Kidney glomerular epithelial cell (primary cell): ENCODE measurements at places on chromosomes 7 and 10.

DNA sequence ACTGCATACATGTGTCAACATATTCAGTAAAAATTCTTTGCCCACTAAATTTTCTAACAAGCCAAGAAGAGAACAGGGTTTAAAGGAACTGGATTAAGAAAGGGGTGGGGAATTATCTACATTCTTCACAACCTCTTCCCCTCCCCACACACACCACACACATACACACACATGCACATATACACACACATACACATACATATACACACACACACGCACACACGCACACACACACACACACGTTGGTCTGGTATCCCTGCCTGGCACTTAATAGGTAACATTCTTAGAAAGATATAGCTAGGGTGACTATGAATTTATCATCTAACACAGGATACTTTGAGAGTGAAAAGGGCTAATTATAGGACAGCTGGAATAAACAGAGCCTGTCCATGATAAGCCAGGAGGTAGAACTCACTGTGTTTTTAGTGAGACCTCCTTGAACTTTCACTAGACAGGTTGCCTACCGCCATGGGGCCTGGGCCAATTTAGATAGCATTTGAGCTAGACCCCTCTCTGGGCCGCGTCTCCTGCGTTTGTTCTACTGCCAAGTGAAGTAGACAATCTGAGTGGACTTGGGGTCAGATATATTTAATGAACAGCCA lies 33.1 kb upstream of the EPC1 start:
- no peak for DNase-seq

- DNase-seq: no peak
Measured at GRCh38 chr10:71753091-71753959, 20.0 kb downstream of the VSIR start.

GRCh38 chr10:91432175-91432574 lies 22.0 kb downstream of the HECTD2 start:
- DNase-seq: no peak

DNA sequence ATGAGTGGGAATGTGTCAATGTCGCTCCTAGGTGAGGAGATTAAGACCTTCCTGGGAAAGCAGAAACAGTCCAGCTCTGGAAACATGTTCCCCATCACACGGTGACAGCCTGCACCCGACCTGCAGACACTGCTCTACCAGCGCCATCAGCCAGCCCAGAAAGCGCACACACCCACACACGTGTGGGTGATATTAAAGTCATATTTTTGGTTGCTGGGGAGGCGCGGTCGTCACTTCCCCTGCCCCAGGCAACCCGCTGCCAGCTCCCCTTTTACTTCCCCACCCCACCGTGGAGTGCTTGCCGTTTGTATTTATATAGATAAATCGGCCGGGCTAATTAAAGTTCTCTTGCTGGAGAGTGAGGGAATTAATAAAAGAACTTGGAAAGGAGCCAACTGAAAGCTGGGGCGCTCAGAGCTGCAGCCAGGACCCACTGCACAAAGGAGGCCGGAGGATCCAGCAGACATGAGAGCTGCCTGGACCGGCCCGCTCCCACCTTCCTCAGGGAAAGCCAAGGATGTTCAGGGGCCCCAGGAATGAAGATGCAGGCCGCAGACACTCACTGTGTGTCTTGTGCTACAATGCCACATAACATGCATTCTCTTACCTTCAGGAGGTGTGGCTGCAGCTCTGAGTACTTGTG lies 145.2 kb upstream of the UNC5B start:
- no peak for DNase-seq
